MG63 (cell line): ENCODE measurements at places on chromosomes 16 and 17.

DNA sequence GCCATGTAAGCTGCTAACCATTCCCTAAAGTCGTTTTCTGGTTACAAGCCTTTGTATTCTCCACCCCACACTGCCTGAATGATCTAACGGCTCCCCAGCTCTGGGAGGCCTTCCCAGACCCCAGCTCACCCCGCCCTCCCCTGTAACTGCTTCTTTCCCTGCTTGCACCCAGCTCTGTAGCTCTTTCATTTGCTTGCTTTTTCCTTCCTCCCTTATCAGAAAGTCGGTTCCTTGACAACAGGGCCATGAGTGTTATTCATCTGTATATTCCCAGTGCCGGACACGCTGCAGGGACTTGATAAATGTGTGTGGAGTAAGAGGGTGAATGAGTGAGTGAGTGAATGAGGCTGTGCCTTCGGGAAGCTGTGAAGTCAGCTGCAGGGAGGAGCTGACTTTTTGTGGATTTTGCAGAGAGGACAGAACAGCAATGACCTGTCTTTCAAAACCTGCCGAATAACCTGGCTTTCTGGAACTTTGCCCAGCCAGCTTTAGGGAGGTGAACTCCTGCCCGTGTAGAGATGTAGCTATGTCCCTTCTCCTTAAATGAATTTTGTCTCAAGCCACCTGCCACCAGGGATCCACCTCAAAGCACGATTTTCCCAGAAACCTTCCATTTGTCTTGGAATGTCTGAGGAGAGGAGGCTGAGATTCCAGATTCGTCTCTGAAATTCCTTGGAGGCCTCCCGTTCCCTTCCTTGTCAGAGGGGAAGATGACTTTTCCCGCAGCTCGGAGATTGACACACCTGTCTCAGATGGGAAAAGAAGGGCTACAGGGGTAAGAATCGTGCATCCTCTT is 20.0 kb upstream of the CACNG4 start:
- DNase-seq: no peak

DNA sequence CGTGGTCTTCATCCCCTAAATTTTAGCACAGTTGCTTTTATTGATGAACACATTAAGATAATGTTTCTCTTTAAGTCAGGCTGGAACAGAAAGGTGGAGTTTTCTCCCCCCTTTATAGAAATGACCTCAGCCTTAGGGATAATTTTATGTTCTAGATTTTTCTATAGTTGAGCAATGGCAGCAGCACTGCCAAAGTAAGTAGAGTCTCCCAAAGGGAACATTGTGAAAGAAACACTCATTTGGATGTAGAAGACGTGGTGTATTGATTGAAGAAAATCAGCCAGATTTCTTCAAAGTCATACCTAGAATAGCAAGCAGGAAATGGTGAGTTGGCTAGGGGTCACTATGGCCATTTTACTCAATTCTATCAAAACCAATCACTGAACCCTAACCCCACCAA is 122.5 kb downstream of the DNAH9 start:
- no peak for DNase-seq

GRCh38 chr16:54582631-54583250 is 296.2 kb upstream of the IRX3 start:
- no peak for DNase-seq

DNA sequence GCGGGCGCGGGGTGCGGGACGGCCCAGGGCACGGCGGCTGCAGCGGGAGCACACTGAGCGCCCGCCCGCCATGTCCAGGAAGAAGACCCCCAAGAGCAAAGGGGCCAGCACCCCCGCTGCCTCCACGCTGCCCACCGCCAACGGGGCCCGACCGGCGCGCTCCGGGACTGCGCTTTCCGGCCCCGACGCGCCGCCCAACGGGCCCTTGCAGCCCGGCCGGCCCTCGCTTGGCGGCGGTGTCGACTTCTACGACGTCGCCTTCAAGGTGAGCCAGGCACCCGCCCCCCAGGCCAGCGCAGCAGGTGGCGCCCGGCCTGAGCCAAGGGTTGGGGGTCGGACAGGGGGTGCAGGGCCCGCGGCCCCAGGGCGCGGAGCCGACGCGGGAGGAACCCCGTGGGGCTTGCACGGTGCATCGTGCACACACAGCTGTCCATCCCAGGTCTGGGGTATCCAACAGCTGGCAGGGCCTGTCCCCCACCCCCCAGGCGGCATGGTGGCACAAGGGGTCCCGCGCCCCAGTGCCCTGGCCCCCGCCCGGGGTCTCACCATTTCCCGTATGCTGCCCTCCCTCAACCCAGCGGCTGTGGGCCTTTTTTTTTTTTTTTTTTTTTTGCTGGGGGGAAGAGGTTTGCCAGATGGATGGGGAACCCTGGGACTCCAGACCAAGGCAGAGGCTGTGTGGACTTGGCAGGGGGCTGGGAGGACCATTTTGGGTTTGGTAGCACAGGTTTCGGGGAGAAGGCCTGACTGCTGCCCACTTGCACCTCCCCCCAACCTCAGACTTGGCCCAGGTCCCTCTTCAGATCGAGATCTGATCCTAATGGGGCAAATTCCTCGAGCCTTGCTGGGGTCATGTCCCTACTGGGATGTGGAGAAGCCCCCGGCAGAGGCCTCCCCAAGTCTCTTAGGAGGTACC is 547 bp downstream of the RAB26 start:
- DNase-seq: peak; percentile 37

DNA sequence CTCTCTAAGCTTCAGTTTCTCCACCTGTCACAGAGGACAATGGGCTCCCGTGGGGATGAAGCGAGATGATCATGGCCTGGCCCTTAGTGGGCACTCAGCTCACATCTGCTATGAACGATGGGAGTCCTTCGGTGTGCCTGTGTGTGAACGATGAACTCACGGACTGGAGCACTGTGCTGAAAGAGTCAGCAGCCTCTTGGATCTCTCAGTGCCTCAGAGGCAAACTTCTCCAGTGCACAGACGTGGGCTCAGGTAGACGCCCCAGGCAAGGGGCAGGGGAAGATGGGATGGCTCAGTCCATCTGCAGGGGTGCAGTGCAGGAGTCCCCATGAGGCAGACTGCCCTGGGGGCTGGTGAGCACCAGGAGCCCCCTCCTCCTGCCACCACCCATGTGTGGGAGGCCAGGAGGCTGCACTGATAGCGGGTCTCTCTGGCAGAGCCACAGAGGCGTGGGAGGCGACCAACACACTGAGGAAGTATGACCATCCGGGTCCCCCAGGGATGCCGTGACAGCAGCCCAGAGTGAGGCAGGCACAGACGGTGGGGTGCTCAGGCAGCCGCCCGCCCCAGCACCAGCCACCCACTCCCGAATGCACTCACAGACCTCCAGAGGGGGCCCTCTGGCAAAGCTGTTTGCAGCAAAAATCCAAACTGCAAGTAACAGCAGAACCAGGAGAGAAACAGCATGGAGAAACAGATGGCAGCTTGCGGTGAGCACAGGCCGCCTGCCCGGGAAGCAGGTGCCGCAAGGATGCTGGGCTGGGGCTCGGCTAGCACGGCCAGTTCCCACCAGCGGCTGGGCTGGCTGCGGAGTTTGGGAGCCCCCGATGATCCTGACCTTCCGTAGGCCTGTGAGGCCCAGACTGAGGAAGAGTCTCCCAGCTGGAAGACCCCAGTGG is 82.7 kb downstream of the RPH3AL start:
- no peak for DNase-seq

DNA sequence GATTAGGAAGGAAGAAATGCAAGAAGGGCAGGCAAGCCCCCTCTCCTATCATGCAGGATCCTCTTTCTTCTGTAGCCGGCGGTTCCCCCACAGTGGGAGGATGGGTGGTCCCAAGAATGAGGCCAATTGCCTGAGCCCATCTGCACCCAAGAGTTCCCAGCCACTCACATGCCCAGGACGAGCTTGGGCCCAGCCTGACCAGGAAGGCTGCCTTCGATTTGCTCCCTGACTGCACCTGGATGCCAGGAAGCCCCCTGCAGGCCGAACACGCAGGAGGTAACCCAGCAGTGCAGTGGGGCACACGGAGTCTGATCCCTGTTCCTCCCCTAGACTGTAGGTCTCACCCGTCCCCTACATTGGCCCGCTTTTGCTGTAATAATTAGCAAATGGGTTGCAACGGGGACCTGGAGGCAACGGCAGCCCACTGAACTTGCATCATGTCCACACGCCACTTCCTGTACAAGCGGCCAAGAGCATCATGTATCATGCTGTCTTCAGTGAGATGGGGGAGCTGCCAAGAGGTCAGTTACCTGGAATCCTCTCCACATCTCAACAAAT is 67.5 kb downstream of the AMFR start:
- no peak for DNase-seq

- no peak for DNase-seq
Measured at GRCh38 chr17:2060681-2061440, 6.0 kb downstream of the HIC1 start.

DNA sequence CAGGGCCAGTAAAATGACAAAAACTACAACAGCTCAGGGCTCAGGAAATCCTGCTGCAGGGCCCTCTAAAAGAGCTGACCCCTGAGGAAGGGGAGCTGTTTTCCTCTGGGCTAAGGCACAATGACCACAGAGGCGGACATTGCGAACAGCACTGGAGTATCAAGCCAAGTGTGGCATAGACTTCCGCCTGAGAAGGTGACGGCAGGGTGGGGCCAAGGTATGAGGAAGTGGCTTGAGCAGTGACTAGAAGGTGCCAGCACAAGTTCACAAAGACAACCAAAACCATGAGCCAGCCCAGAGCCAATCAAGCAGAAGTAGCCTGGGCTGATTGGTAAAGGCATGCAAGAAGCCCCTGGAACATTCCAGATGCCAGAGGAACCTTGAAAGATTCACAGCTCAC is 13.9 kb downstream of the ERN2 start:
- DNase-seq: no peak

GRCh38 chr16:16036359-16036792 is 87.0 kb downstream of the ABCC1 start:
- no peak for DNase-seq

- no peak for DNase-seq
Measured at GRCh38 chr16:407253-407652, 5.6 kb downstream of the DECR2 start.
